ENCODE measurements at places on chromosomes 3 and 15.

DNA sequence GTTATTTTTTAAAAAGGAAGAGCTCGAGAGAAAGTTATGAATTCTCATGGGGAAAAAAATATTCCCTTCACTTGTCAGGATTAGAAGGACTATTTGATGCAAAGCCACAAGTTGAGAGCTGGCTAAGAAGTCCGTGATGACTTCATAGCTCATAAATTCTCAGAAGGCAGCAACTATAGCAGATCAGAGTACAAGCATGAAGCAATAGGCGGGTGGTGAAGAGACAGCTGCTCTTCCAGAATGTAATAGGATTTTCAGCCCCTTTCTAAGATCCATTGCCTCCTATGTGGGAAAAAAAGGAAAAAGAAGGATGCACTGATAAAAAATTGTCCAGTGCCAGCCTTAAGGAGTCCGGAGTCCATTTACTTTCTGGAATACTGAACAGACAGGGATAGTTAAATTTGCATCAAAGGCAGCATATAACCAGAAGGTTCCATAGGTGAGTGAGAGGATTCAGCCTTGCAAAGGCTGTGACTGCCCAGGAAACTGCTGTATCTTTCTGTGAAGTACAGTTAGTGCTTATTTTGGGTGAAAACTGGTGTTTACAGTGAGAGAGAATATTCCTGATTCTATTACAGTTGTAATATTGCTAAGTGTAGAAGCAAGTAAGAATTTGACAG, 929.5 kb upstream of the ALCAM start:
- H3K27ac ChIP-seq, result no peak overlapping the region
- no peaks in the 10 kb centered on the region for H3K27me3 ChIP-seq
- H3K4me1 ChIP-seq, result peaks cover 11% of the 10 kb centered on the region
- H3K4me3 ChIP-seq, result no peak overlapping the region
- no peaks in the 10 kb centered on the region for H3K36me3 ChIP-seq
- no peak for DNase-seq

DNA sequence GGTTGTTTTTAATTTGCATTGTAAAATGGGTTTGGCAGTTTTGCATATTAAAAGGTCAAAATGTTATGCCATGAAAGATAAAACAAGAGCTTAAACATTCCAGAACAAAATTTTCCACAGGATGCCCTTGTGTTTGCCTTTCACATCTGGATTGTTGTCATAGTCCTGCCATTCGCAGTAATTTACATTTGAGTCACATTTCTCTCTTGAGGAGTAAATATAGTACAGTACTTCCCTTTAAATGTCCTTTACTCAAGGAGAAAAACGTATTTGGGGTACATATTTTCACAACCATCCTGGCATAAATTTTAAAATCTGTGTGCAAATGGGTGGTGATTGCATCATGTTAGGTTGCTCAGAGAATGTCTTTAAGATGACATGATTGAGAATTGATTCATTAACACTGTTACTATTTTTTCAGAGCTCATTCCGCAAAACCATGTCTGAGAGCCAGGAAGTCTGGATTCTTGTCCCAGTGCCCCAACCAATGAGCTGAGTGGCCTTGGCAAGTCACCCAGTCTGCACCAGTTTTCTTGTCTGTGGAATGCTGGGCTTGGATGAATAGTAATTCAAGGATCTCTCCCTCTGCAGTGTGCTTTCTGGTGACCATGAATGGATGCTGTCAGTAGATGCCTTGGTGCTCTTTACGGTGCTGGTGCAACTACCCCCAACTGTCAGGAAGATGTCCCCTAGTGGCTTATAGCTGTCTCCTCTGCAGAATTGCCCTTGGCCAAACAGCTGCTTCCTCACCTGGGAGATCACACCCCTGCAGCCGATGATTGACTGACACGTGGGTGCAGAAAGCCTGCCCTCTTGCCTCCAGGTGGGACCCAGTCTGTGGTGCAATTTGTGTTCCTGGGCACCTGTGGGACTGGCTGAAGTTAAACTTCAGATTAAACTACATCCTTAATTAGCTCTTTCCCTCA, 43.0 kb downstream of the ABHD5 start:
- H3K36me3 ChIP-seq, result peaks cover 6% of the 10 kb centered on the region
- no peak overlapping the region for H3K27ac ChIP-seq
- H3K27me3 ChIP-seq, result no peaks in the 10 kb centered on the region

DNA sequence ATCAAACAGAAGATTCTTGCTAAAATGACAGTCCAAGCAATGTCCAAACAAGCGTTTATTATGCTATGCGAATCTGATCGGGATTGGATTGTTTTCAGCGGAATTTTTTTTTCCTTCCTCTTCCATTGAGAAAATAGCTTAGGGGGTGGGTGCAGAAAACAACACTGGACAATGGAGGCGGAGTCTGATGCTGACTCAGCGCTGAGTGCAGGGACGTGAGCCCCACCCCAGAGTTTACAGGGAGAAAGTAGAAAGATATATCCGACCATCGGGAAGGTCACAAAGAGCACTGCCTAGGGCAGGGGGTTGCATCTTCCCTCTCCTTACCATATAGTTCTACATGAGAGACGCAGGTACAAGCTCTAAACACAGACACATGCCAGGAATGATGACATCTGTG, 117.0 kb downstream of the FOXP1 start:
- no peaks in the 10 kb centered on the region for H3K36me3 ChIP-seq
- peaks cover 19% of the 10 kb centered on the region for H3K4me1 ChIP-seq
- no peak for DNase-seq
- no peak overlapping the region for H3K27ac ChIP-seq

DNA sequence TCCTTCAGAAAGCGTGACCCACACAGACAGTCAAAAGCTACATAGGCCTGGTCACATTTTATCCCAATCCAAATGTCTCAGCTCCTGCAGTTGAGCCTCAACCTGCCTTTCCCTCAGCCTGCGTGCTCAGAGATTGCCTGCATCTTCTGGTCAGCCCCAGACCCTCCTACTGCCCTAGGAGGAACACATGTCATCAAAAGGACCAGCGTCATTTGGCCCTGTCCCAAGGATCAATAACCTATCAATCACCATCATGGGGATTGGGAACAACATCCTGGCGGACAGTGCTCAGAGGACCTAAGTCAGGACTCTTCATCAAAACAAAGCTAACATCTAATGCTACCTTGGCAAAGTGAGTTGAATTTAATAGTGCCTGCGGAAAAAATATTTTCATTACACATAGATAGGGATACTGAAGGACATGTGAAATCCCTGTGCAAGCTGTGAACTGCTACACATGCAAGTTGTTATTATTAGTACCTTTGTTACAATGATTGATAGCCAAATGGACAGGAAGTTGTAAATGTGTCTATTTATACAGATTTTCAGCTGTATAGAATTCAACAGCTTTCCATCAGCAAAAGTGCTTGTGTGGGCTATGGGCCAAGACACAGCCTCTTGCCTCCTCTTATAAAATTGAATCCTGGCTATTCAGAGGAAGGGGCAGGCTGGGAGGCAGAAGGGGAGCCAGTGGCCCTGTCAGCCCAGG, 47.7 kb downstream of the UMPS start:
- H3K36me3 ChIP-seq, result peaks cover 7% of the 10 kb centered on the region
- no peak overlapping the region for H3K4me3 ChIP-seq
- no peak for DNase-seq
- no peak overlapping the region for H3K27ac ChIP-seq
- peaks cover 61% of the 10 kb centered on the region for H3K4me1 ChIP-seq
- no peaks in the 10 kb centered on the region for H3K27me3 ChIP-seq

DNA sequence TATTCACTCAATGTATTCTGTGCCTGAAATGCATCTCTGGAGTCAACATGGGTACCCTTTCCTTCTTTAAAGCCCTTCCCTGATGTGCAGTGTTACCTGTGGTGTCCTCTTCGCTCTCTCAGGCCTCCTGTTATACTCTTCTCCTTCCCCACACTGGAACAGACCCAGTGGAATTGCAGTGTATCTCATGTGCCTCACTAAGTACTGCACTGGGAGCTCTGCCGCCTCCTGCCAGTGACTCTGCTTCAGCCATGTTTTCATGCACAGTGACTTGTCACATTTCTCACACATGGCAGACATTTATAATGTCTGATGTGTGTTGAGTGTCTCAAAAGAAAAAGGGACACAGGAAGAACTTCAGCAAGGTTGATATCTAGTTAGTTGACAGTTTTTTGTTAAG, 191.0 kb downstream of the KLHL25 start:
- H3K4me3 ChIP-seq, result no peak overlapping the region
- no peaks in the 10 kb centered on the region for H3K27me3 ChIP-seq
- H3K36me3 ChIP-seq, result peaks cover 2% of the 10 kb centered on the region
- no peak for DNase-seq

- H3K4me3 ChIP-seq, result no peak overlapping the region
- no peak overlapping the region for H3K27ac ChIP-seq
- H3K27me3 ChIP-seq, result no peaks in the 10 kb centered on the region
- H3K4me1 ChIP-seq, result no peaks in the 10 kb centered on the region
- DNase-seq, result no peak
- no peaks in the 10 kb centered on the region for H3K36me3 ChIP-seq
Measured at GRCh38 chr3:138691351-138691750, 82.8 kb downstream of the FAIM start.

- no peak overlapping the region for H3K27ac ChIP-seq
- no peaks in the 10 kb centered on the region for H3K36me3 ChIP-seq
- H3K27me3 ChIP-seq, result no peaks in the 10 kb centered on the region
Measured at GRCh38 chr15:59834528-59834927, 145.4 kb upstream of the BNIP2 start.

DNA sequence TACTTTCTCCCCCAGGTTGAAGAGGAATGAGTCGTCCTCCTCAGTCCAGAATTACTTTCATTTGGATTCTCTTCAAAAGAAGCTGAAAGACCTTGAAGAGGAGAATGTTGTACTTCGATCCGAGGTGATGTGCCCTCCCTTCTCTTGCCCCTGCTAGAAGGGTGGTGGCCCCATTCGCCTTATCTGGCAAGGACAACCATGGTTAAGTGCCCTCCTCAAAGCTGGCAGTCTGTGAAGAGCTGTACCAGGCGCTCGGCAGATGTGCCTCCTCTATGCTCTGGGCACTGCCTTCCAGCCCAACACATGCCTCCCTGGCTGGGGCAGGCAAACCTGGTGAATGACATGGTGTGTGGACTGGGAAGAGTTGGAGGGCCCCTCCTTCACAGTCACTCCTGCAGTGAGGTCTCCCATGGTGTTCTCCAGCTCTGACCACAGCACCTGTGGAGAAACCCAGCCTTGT, 77.0 kb downstream of the CCK start:
- H3K27ac ChIP-seq, result no peak overlapping the region
- peaks cover 35% of the 10 kb centered on the region for H3K4me1 ChIP-seq
- peaks cover 3% of the 10 kb centered on the region for H3K36me3 ChIP-seq
- H3K4me3 ChIP-seq, result no peak overlapping the region
- H3K27me3 ChIP-seq, result no peaks in the 10 kb centered on the region
- DNase-seq, result no peak

DNA sequence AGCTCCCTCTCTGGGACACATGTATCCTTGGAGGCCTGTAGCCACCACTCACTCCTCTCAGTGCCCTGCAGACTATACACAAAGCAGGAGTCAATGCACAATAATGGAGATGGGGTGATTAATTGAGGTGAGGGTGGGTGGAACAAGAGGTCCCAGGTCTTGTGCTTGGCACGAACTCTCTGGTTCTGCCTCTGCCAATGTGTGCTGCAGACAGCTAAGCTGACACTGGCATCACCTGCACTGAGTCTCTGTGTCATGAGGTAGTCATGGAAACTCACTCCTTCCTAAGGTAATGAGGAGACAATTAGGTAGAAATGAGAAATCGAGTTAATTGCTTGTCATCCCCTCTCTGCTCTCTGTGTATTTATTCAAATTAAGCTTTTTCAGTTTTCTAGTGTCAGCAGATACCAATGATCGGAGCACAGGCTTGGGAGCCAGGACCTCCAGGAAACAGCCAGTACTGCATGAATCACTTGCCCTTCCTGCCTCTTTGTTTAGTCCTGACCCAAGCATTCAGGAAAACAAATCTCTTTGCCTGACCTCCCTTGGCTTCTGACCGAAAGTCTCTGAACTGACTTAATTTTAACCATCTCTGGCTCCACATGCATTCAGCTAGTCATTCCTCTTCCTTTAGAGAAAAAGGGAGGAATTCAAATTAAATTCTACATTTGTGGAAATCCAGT, 56.7 kb downstream of the DRD3 start:
- H3K4me1 ChIP-seq, result peaks cover 33% of the 10 kb centered on the region
- no peaks in the 10 kb centered on the region for H3K36me3 ChIP-seq
- peak overlapping the region; percentile 28 for H3K27ac ChIP-seq
- no peak overlapping the region for H3K4me3 ChIP-seq

DNA sequence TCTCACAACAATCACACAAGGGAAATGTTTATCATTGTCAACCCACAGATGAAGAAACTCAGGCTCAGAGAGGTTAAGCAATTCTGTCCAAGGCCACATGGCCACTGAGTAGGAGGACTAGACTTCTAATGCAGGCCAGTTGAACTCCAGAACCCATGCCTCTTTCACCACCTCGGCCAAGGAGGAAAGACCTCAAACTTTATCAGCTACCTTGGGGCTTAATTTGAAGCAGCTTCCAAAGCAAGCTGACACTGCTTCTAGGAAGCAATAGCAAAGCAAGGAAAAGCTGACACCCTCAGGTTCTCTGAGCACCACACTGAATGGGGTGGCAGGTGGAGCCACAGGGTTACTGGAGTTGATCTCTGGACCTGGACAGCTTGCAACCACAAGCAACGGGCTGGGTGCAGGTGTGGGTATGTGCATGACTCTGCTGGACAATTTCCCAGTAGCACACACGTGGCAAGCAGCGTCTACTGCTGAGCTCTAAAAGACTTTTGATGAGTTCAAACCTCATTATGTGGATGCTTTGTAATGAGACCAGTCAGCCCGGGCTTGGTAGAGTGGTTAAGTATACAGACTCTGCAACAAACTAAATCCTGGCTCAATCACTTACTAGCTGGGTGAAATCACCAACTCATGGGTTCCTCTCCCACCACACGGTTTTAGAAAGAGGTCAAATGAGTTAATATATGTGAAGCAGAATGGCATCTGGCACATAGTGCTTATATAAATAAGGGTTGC, 23.1 kb downstream of the CCNL1 start:
- H3K4me1 ChIP-seq, result peaks cover 8% of the 10 kb centered on the region
- no peaks in the 10 kb centered on the region for H3K27me3 ChIP-seq
- H3K36me3 ChIP-seq, result peaks cover 2% of the 10 kb centered on the region
- H3K27ac ChIP-seq, result no peak overlapping the region
- DNase-seq, result no peak
- H3K4me3 ChIP-seq, result no peak overlapping the region

GRCh38 chr3:122973893-122974615, 53.5 kb downstream of the SEMA5B start:
- H3K27ac ChIP-seq, result no peak overlapping the region
- no peak overlapping the region for H3K4me3 ChIP-seq
- H3K36me3 ChIP-seq, result no peaks in the 10 kb centered on the region
- peaks cover 42% of the 10 kb centered on the region for H3K4me1 ChIP-seq
- no peak for DNase-seq

GRCh38 chr3:188801393-188801792, 370.4 kb upstream of the TPRG1 start:
- no peaks in the 10 kb centered on the region for H3K27me3 ChIP-seq
- H3K36me3 ChIP-seq, result peaks cover 6% of the 10 kb centered on the region
- no peak overlapping the region for H3K27ac ChIP-seq
- H3K4me1 ChIP-seq, result peaks cover 8% of the 10 kb centered on the region
- DNase-seq, result no peak

GRCh38 chr15:87877114-87877810, 379.3 kb downstream of the NTRK3 start:
- no peaks in the 10 kb centered on the region for H3K36me3 ChIP-seq
- DNase-seq, result no peak
- no peak overlapping the region for H3K27ac ChIP-seq
- H3K4me3 ChIP-seq, result no peak overlapping the region
- H3K27me3 ChIP-seq, result no peaks in the 10 kb centered on the region

All from neural crest cell (in vitro differentiated cells).